Kasumi-1 (cell line): ENCODE measurements at places on chromosomes 3 and 15.

GRCh38 chr3:2262204-2262603, 163.5 kb downstream of the CNTN4 start:
- DNase-seq = no peak

DNA sequence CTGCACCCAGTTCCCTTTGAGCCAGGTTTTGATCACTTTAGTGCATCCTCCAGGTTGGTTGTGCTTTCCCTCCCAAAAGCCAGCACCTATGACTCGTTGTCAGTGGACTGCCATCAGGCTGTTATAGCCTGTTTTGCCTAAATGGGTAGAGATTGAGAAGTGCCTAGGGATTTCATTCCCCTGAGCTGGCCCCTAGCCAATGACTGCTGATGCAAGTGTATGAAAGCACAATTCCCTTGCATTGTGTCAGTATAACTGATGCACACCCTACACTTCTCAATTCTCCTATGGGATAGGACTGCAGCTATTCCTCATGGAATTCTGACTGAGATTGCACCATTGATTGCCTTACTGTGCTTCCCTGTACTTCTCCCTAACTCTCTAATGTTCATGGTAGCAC, 102.1 kb upstream of the ARPP21 start:
- no peak for DNase-seq

GRCh38 chr15:64134345-64134829, 17.1 kb upstream of the SNX22 start:
- DNase-seq = no peak

- DNase-seq = no peak
These were observed 64.6 kb upstream of the SLC6A6 start for GRCh38 chr3:14337828-14338227.

- no peak for DNase-seq
These were observed 402.0 kb upstream of the TBL1XR1 start for GRCh38 chr3:177599326-177599725.

DNA sequence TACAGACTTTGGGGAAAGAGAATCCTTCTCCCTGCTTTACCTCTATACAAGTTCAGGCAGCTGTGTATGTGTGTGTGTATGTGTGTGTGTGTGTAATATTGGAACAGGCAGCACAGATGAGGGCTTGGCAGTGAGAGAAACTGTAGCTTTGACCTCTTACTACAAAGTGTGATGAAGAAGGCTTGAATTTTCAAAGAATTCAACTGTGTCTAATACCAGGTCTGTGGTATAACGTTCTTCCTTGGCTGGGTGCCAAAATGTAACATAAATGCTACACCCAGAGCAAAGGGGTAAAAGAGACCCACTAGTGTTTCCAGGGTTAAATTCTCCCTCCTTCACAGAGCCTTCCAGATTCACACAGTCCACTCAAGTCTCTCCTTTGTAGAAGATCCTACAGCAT, 51.1 kb downstream of the CHST2 start:
- peak; percentile 62 for DNase-seq

- DNase-seq = no peak
These were observed 229.0 kb downstream of the EPHA6 start for GRCh38 chr3:97043411-97043810.

DNA sequence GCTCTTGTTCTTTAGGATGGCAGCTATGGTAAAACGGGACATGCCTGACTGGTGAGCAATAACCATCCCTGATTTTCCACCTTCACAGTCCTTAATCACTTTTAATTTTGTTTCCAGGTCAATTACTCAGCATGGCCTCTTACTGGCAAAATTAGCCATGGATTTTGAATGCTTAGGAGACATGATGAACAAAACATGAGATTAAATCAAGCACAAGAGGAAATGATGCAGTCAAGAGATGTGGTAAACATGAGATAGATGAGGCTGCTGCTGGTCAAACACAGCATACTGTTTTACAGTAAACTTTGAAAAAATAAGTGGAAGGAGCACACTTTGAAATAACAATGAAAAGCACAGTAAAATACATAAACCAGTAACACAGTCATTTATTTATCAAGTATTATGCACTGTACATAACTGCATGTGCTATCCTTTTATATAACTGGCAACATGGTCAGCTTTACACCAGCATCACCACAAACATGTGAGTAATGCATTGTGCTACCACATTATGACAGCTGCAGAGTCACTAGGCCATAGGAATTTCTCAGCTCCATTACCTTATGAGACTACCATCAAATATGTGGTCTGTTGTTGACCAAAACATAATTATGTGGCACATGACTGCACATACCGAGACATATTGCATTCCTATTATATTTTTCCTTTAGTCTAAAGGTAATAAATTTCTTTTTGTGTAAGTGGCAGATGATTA, 30.1 kb upstream of the ZNF502 start:
- no peak for DNase-seq

GRCh38 chr3:65035246-65035645, 347.4 kb upstream of the ADAMTS9 start:
- no peak for DNase-seq

DNA sequence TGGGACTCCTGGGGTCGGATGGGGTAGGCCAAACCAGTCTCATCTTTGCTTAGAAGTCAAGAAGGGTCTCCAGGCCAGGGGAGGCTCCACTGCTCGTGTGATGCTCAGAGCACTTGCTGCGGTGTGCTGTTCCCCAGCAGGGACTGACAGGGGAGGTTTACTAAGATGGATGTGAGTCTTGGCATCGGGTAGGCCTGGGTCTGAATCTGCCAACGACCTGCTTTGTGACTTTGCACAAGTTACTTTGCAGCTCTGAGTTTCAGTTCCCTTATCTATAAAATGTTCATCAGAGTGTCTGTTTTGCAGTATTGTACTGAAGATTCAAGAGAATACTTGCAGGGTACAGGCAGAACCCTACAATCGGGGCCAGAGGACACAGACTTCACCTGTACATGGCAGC, 17.3 kb upstream of the CDCP1 start:
- DNase-seq = no peak

GRCh38 chr15:56240390-56240789, 3.3 kb downstream of the RFX7 start:
- no peak for DNase-seq

- no peak for DNase-seq
These were observed 5.6 kb upstream of the ASB14 start for GRCh38 chr3:57298041-57298440.

DNA sequence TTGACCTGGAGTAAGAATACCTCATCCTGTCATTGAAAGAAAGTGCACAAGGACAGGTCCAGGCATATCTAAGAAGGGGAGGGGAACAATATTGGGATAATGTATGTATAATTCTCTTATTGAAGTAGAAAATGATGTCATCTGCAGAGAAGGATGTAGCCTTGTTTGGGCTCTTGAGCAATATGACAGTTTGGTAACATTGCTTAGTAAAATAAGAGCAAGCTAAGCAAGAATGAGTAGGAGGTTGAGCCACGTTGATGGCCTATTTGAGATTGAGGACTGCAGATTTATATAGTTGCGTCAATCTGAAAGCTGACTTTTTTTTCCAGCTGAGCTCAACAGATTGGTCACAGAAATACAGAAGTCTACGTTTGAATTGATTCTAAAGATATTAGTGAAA, 145.2 kb downstream of the FILIP1L start:
- no peak for DNase-seq
